SW480 (cell line): ENCODE measurements at places on chromosomes 13 and 19.
A peak's percentile ranks its signal among the peaks of the same experiment; 100 is the strongest.

DNA sequence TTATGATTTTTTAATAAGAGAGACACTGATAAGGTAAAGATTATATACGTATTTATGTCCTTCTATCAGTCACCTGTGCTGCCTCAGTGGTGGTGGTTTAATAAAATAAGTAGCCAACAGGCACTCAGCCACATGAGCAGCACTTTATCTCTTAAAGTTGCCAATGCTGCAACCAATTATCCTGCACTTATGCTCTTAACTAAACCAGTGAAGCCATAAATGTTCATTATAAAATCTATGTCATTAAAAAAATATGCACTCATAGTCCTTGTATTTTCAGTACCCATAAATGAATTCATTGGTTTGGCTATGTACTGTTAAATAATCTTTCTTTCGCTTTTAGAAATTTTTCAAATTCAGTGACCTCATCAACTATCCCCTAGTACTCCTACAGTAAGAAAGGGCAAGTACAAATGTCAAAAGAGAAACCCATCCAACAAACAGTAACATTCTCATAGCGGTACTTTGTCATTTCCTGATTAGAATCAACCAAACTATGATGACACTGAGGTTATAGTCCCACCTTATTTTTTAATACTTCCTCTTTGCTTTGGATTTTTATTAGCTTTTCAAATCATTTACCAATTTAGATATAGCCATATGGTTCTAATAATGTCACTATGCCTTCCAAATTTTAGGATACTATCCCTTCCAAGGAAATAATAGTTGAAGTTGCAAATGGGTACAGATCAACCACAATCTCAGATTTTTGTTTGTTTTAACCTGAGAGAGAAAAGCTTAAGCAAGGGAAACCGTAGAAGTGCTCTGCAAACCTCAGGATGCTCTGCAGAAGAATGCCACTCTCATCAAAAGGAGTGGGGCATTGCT lies 190.9 kb downstream of the KLF12 start:
- DNase-seq = no peak

DNA sequence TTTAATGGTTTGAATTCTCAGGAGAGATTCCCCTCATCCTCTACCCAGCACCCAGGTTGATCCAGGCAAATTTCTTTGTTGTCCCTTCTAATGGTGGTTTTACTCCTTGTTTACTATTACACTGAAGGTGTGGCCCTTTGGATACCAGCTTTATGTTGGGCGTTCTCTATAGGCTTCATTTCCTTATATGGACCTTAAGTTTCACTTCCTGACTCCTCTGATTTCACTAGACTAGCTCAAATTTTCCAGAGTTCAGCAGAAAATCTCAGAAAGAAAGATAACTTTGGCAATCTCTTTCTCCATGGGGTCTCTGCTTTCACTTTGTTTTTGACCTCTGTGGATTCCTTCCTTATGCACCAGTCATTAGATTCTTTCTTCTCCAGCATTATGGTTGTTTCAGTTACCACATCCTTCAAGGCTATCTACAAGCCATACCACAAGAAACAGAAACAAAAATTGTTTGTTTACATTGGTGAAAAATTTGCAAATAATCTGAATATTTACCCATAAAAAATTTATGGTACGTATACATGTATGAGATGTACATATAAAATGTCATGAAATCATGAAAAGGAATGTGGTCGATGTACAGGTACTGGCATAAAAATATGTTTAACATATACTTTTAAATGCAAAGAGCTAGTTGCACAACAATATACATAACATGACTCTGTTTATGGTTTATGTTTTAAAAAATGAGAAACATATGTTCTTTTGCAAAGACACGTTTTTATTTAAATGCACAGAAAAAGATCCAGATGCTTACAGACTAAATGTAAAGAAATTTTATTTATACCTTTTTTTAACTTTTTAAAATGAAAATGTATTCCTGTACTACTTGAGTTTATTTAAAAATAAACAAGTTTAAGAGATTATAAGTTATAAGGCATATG lies 212.6 kb downstream of the LACC1 start:
- no peak for DNase-seq

DNA sequence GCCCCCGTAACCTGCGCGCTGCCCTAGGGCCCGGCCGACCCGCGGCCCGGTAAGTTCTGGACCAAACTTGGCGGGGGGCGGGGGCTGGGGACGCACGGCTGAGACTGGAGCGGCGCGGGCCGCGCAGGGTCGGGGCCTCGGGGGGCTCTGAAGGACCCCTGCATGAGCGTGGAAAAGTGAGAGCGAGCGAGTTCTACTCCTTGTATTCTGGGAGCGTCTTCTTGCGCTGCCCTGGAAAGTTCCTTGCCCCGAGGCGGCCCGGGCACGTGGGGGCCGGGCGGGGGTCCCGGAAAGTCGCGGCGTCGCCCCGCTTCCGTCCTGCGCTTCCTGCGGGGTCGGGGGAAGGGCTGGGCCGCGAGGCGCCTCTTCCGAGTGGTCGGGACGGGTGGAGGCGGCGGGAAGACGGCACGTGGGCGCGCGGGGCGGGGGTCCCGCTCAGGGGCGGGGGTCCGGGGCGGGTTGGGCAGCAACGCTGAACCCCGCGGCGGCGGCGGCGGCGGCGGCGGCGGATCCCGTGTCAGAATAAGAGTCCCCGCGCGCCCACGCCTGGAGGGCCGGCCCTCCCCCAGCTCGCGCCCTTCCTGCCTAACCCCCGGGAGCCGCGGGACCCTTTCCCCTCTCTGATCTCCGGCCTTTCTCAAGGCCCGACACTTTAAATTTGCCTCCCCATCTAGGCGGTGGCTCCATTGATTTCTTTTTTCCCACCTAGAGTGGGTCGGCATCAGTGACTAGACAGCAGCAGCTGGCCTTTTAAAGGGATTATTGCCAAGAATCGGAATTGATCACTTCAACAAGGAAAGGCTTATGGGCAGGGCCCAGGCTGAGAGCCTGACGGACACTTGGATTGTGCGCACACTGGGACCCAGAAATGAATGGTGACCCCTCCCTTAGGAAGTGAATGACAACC lies 749 bp downstream of the GATAD2A start:
- peak; percentile 28 for DNase-seq

GRCh38 chr19:35789195-35789977 lies 14.0 kb downstream of the ARHGAP33 start:
- DNase-seq = no peak

GRCh38 chr19:52176574-52176973 lies 5.2 kb upstream of the ZNF836 start:
- no peak for DNase-seq

- no peak for DNase-seq
Observed at GRCh38 chr13:87851410-87851809, 180.2 kb downstream of the SLITRK5 start.

GRCh38 chr13:112674412-112675365 lies 15.1 kb upstream of the ATP11A start:
- DNase-seq = no peak

DNA sequence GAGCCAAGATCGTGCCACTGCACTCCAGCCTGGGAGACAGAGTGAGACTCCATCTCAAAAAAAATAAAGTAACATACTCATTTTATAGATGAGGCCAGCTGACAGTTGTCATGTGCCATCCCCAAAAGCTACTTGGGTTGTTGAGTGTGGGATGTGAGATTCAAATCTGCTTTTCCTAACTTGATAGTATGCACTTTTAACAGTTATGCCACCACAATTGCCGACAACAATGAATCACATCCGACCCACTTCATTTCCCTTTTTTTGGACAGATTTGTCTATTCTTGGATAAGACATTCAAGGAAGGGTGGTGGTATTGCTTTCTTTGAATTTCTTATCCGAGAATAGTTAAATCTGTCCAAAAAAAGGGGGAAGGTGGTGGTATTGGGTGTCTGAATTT lies 16.3 kb upstream of the DNMT1 start:
- DNase-seq = no peak
